ENCODE measurements at places on chromosomes 1 and 21. TPM values are rescaled to one million over a fixed set of nuclear protein-coding genes. Genes with fewer than 3 reads are reported as not detected.

- H3K27me3 ChIP-seq = no peaks in the 10 kb centered on the region
- no peak overlapping the region for H3K27ac ChIP-seq
- H3K36me3 ChIP-seq = no peaks in the 10 kb centered on the region
- no peaks in the 10 kb centered on the region for H3K4me1 ChIP-seq
These were observed 20.7 kb upstream of the WNT4 start for GRCh38 chr1:22163564-22163963.

DNA sequence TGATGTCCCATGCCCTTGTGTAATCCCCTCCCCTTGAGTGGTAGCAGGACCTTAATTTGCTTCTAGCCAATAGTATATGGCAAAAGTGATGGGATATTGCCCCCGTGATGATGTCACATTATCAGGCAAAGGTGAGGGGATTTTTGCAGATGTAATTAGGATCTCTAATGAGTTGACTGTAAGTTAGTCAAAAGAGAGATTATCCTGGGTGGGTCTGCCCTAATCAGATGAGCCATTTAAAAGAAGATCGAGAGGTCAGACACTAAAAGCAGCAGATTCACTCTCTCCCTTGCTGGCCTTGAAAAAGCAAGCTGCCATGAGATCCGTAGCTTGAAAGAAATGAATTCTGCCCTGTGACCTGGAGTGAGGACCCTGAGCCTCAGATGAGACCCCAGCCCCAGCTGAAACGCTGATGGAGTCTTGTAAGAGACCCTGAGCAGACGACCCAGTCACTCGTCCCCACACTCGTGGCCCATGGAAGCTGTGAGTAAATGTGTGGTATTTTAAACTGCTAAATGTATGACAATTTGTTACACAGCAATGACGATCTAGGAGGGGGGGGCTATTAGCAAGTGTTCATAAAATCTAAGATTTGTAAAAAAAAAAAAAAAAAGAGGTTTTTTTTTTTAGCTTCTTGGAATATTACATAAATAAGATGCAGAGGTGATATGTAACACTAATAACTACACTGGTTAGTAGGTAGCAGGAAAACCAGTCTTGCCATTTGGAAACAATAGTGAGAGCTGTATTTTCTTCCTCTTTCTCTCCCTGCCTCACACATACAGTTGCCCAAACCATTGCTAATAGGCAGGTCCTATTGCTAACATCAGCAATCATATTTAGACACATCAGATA, 50.3 kb upstream of the TARBP1 start:
- no peaks in the 10 kb centered on the region for H3K36me3 ChIP-seq
- no peak overlapping the region for H3K4me3 ChIP-seq
- H3K27ac ChIP-seq = no peak overlapping the region
- no peaks in the 10 kb centered on the region for H3K27me3 ChIP-seq

- H3K36me3 ChIP-seq = no peaks in the 10 kb centered on the region
- H3K27me3 ChIP-seq = no peaks in the 10 kb centered on the region
- H3K4me3 ChIP-seq = no peak overlapping the region
- H3K4me1 ChIP-seq = no peaks in the 10 kb centered on the region
- DNase-seq = peak; percentile 76
These were observed 191.8 kb upstream of the SAMSN1 start for GRCh38 chr21:14737922-14738321.

- peak; percentile 12 for DNase-seq
- H3K36me3 ChIP-seq = no peaks in the 10 kb centered on the region
- H3K27ac ChIP-seq = peak overlapping the region; percentile 8
- H3K4me1 ChIP-seq = peaks cover 12% of the 10 kb centered on the region
These were observed 399.4 kb downstream of the SMYD3 start for GRCh38 chr1:246107516-246108277.

DNA sequence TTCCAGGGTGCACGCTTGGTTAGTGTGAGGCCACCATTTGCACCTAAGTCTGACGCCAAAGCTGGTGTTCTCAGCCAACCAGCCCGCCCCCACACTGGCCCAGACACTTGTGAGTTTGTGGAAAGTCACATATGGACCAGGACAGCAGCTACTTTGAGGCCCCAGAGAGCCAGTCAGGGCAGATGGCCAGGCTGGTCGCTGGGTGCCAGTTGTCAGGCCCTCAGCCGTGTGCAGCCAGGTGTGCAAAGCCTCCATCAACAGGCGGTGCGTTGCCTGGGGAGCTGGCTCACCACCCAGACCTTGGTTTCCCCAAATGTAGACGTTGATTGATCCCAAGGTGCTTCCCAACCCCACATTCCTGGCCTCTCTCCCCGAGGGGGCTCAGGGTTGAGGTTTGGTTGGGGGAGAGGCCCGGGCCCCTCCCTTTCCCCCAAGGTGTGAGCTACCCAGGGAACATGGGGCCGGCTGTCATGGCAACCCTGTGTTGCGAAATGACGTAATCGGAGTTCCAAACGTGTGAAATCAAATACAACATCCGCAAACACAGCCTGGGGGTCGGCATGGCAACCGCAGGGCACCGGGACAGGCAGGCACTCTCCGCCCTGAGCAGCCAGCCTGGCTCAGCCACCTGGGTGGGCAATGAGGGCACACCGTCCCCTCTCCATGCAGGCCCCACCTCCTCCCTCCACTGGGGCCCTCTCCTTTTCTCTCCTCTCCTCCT, 42.2 kb upstream of the WNT4 start:
- no peak overlapping the region for H3K4me3 ChIP-seq
- peak; percentile 75 for DNase-seq
- no peaks in the 10 kb centered on the region for H3K27me3 ChIP-seq
- no peaks in the 10 kb centered on the region for H3K36me3 ChIP-seq
- H3K27ac ChIP-seq = no peak overlapping the region

DNA sequence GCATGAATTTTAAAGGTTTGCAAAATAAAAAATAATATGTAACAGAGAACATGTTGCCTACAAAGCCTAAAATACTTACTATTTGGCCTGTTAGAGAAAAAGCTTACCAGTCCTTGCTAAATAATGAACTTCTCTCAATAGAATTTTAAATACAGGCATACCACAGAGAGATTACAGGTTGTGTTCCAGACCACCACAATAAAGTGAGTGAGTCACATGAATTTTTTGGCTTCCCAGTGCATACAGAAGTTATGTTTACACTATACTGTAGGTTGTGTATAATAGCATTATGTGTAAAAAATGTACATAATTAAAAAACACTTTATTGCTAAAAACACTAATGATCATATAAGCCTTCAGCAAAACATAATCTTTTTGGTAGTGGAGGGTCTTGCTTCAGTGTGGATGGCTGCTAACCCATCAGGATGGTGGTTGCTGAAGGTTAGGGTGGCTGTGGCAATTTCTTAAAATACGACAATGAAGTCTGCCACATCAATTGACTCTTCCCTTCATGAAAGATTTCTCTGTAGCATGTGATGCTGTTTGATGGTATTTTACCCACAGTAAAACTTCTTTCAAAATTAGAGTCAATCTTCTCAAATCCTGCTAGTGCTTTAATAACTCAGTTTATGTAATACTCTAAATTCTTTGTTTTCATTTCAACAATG, 48.6 kb downstream of the SCYL3 start:
- no peak for DNase-seq
- H3K27me3 ChIP-seq = no peaks in the 10 kb centered on the region
- no peak overlapping the region for H3K4me3 ChIP-seq
- H3K27ac ChIP-seq = no peak overlapping the region

GRCh38 chr1:68600049-68600661, 103.3 kb upstream of the DEPDC1 start:
- DNase-seq = peak; percentile 85
- no peaks in the 10 kb centered on the region for H3K36me3 ChIP-seq
- H3K4me3 ChIP-seq = no peak overlapping the region
- no peak overlapping the region for H3K27ac ChIP-seq
- peaks cover 8% of the 10 kb centered on the region for H3K4me1 ChIP-seq

GRCh38 chr21:24899138-24899537, 708.1 kb downstream of the MRPL39 start:
- no peaks in the 10 kb centered on the region for H3K36me3 ChIP-seq
- no peak overlapping the region for H3K27ac ChIP-seq
- no peak overlapping the region for H3K4me3 ChIP-seq
- 0 out of 2 replicates have a peak, but pooled peaks cover 4% of the 10 kb centered on the region for H3K4me1 ChIP-seq

- no peak overlapping the region for H3K4me3 ChIP-seq
- no peak overlapping the region for H3K27ac ChIP-seq
- no peak for DNase-seq
- H3K4me1 ChIP-seq = peaks cover 6% of the 10 kb centered on the region
These were observed 63.6 kb upstream of the ZBTB40 start for GRCh38 chr1:22387919-22388580.

DNA sequence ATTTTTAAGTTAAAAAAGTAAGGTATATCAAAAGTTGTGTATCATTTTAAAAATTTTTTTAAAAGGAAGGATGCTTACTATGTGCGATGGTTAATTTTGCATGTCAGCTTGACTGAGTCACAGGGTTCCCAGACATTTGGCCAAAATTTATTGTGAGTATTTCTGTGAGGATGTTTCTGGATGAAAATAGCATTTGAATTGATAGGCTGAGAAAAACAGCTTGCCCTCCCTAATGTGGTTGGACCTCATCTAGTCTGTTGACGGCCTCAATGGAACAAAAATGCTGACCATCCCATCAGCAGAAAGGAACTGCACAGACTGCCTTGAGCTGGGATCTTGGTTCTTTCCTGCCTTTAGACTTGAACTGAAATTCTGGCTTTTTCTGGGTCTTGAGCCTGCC, 724.5 kb downstream of the NCAM2 start:
- no peak for DNase-seq
- no peak overlapping the region for H3K27ac ChIP-seq
- no peaks in the 10 kb centered on the region for H3K4me1 ChIP-seq
- H3K36me3 ChIP-seq = no peaks in the 10 kb centered on the region
- H3K4me3 ChIP-seq = no peak overlapping the region
- no peaks in the 10 kb centered on the region for H3K27me3 ChIP-seq

- H3K27me3 ChIP-seq = no peaks in the 10 kb centered on the region
- no peak overlapping the region for H3K4me3 ChIP-seq
- no peaks in the 10 kb centered on the region for H3K4me1 ChIP-seq
- no peak overlapping the region for H3K27ac ChIP-seq
- no peak for DNase-seq
- no peaks in the 10 kb centered on the region for H3K36me3 ChIP-seq
These were observed 20.9 kb downstream of the CD55 start for GRCh38 chr1:207342332-207342731.

- no peak for DNase-seq
- H3K27ac ChIP-seq = no peak overlapping the region
- no peak overlapping the region for H3K4me3 ChIP-seq
- H3K36me3 ChIP-seq = no peaks in the 10 kb centered on the region
- no peaks in the 10 kb centered on the region for H3K4me1 ChIP-seq
- H3K27me3 ChIP-seq = no peaks in the 10 kb centered on the region
These were observed 47.3 kb downstream of the LYPLAL1 start for GRCh38 chr1:219220945-219221344.

- H3K36me3 ChIP-seq = no peaks in the 10 kb centered on the region
- no peak overlapping the region for H3K4me3 ChIP-seq
- DNase-seq = no peak
- no peak overlapping the region for H3K27ac ChIP-seq
- H3K27me3 ChIP-seq = no peaks in the 10 kb centered on the region
These were observed 194.6 kb downstream of the NRIP1 start for GRCh38 chr21:14869984-14870852.

DNA sequence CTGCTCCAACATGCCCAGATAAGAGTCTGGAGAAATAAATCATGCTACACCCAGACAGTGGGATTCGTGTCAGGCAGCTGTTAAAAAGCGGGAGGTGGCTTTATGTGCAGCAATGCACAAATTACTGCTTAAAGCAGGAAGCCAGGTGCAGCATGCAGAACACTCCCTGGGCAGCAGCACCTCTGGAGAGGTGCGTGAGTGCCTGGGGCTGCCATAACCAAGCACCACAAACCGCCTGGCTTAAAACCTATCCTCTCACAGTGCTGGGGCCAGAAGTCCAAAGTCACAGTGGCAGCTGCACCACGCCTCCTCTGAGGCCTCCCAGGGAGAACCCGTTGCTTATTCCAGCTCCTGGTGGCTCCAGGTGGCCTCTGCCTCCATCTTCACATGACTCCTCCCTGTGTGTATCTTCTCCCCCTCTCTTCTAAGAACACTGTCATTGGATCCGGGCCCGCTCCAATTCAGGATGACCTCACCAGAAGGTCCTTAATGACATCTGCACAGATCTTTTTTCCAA, 115.6 kb downstream of the SIK1 start:
- H3K36me3 ChIP-seq = no peaks in the 10 kb centered on the region
- peaks cover 19% of the 10 kb centered on the region for H3K4me1 ChIP-seq
- no peak overlapping the region for H3K27ac ChIP-seq
- no peak overlapping the region for H3K4me3 ChIP-seq
- DNase-seq = no peak

GRCh38 chr1:7046891-7047290, 261.6 kb downstream of the CAMTA1 start:
- H3K27ac ChIP-seq = no peak overlapping the region
- H3K27me3 ChIP-seq = no peaks in the 10 kb centered on the region
- no peak for DNase-seq
- H3K36me3 ChIP-seq = no peaks in the 10 kb centered on the region
- peaks cover 17% of the 10 kb centered on the region for H3K4me1 ChIP-seq
- no peak overlapping the region for H3K4me3 ChIP-seq

GRCh38 chr1:192488058-192488457, 87.5 kb upstream of the RGS1 start:
- H3K4me1 ChIP-seq = 0 out of 2 replicates have a peak, but pooled peaks cover 8% of the 10 kb centered on the region
- no peaks in the 10 kb centered on the region for H3K27me3 ChIP-seq
- H3K36me3 ChIP-seq = 0 out of 2 replicates have a peak, but pooled peaks cover 2% of the 10 kb centered on the region
- no peak overlapping the region for H3K27ac ChIP-seq

- peaks cover 25% of the 10 kb centered on the region for H3K4me1 ChIP-seq
- H3K36me3 ChIP-seq = no peaks in the 10 kb centered on the region
These were observed 8.0 kb upstream of the MACF1 start for GRCh38 chr1:39196244-39197215.

- H3K27me3 ChIP-seq = no peaks in the 10 kb centered on the region
- H3K36me3 ChIP-seq = no peaks in the 10 kb centered on the region
- H3K4me3 ChIP-seq = no peak overlapping the region
These were observed 175.3 kb downstream of the PLPPR4 start for GRCh38 chr1:99439433-99440075.

DNA sequence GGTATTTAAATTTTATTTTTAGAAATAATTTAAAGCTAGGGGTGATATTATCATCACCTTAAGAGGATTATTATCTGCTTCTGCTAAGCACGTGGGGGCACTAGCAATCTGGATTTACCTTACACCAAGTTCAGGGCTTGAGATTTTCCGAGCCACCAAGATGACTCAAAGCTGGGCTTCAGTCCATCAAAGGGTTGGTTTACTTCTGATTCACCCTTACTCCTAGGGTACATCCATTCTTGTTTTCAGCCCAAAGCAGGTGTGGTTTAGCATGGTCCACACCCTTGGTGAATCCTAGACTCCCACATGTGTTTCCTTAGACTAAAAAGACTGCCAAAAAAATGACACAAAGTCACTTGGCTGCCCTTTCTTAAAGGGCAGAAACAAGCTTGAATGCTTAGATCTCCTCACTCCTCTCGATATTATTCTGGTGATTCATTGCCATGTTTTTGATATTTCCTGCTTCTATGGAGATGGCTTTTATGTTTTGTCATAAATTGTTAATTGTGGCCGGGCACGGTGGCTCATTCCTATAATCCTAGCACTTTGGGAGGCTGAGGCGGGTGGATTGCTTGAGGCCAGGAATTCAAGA, 9.8 kb upstream of the PRSS38 start:
- no peak for DNase-seq
- no peaks in the 10 kb centered on the region for H3K4me1 ChIP-seq
- H3K27ac ChIP-seq = no peak overlapping the region
- H3K27me3 ChIP-seq = no peaks in the 10 kb centered on the region

The CACNA1E gene
- polyA plus RNA-seq = 0.12 TPM

The THEM5 gene
- 0.38 TPM for polyA plus RNA-seq

The RGS1 gene
- polyA plus RNA-seq = not detected

The CFAP141 gene
- not detected for polyA plus RNA-seq

The DYNLT4 gene
- not detected for polyA plus RNA-seq

The RGS8 gene
- 0.06 TPM for polyA plus RNA-seq

The MRAP gene
- polyA plus RNA-seq = 2.2 TPM

The RNU1-4 gene
- polyA plus RNA-seq = not detected
